Activated naive CD4-positive, alpha-beta T cell treated with anti-CD3 and anti-CD28 coated beads for 36 hours (primary cell): ENCODE measurements at places on chromosomes 3 and 15. TPM values are rescaled to one million over a fixed set of nuclear protein-coding genes. Genes with fewer than 3 reads are reported as not detected.

Gene ACP3
- not detected for total RNA-seq

Gene ZNF660
- 0.22 TPM for total RNA-seq

GRCh38 chr15:100753503-100753902 lies 126.1 kb upstream of the ALDH1A3 start:
- H3K27ac ChIP-seq, result no peak overlapping the region
- no peak for DNase-seq
- no peak overlapping the region for H3K4me3 ChIP-seq
- H3K4me1 ChIP-seq, result no peaks in the 10 kb centered on the region
- peaks cover 37% of the 10 kb centered on the region for H3K27me3 ChIP-seq

DNA sequence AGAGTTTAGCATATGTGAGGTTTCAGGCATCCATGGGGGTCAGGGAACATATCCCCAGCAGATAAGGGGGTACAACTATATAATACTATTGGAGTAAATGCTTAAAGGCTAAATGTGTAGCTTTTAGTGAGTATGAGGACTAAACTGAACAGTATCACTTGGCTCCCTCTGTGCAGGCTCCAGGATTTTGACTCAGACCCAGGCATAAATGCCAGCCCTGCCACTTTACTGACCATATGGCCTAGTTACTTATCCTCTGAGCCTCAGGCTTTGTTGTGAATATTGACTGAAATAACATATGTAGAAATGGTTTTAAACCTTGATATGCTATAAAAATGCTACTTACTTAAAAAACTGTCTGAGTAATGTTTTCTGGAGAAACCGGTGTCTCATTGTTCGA lies 151.6 kb downstream of the CHST2 start:
- peaks cover 4% of the 10 kb centered on the region for H3K4me1 ChIP-seq
- H3K27ac ChIP-seq, result no peak overlapping the region
- no peaks in the 10 kb centered on the region for H3K27me3 ChIP-seq
- H3K4me3 ChIP-seq, result no peak overlapping the region
- no peaks in the 10 kb centered on the region for H3K36me3 ChIP-seq
- DNase-seq, result no peak

Gene PLSCR2
- not detected for total RNA-seq

- DNase-seq, result no peak
- H3K36me3 ChIP-seq, result peaks cover 22% of the 10 kb centered on the region
- no peaks in the 10 kb centered on the region for H3K27me3 ChIP-seq
- H3K27ac ChIP-seq, result no peak overlapping the region
- peaks cover 19% of the 10 kb centered on the region for H3K4me1 ChIP-seq
- no peak overlapping the region for H3K4me3 ChIP-seq
Measured at GRCh38 chr3:125322166-125322565, 53.0 kb downstream of the ZNF148 start.

- no peaks in the 10 kb centered on the region for H3K27me3 ChIP-seq
- H3K4me3 ChIP-seq, result no peak overlapping the region
- DNase-seq, result no peak
- peaks cover 5% of the 10 kb centered on the region for H3K36me3 ChIP-seq
Measured at GRCh38 chr3:41682996-41683395, 278.9 kb downstream of the ULK4 start.

Gene COLQ
- 0.25 TPM for total RNA-seq

Gene LAMB2
- not detected for total RNA-seq

GRCh38 chr3:15637131-15637951 lies 35.8 kb downstream of the BTD start:
- H3K4me3 ChIP-seq, result no peak overlapping the region
- H3K36me3 ChIP-seq, result peaks cover 6% of the 10 kb centered on the region
- no peaks in the 10 kb centered on the region for H3K27me3 ChIP-seq
- DNase-seq, result peak; percentile 31
- H3K4me1 ChIP-seq, result peaks cover 42% of the 10 kb centered on the region

DNA sequence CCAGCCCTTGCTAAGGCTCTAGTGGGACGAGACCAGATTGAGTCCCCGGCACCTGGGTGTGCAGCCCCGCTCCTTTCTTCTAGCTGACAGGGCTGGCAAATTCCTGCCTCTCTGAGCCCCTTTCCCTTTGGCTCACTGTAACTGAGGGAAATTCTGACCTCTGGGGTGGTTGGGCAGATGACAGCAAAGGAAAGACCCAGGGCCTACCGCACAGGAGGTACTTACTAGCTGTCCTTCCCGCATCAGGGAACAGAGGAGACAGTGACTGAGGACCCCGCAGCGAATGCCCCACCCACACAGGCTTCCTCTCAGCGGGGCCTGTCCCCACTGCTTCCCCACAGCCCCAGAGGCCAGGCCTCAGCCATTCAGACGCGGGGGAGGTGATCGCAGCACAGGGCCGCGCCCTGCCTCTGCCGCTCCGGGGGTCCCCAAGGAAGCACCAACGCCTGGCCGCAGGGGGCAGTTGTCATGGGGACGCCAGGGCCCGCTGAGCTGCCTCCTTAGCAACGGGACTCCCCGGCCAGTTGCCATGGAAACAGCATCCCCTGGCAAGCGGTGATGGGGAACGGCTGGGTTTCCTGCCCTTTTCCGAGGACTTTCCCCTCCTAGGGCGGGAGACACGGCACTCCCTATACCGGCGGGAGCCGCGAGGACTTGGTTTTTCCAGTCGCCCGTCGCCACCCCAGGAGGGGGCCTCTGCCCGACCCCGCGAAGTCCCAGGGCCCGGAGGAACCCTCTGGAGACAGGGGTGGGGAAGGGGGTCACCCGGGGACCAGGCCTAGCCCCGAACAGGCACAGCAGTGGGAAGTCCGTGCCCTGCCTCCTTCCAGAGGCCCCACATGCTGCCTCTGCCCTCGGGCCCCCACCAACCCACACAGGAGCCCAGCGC lies 50.1 kb downstream of the HCN4 start:
- H3K4me1 ChIP-seq, result no peaks in the 10 kb centered on the region
- no peaks in the 10 kb centered on the region for H3K36me3 ChIP-seq
- no peak overlapping the region for H3K4me3 ChIP-seq
- no peak for DNase-seq

Gene SOX14
- total RNA-seq, result not detected

- no peak for DNase-seq
- H3K36me3 ChIP-seq, result no peaks in the 10 kb centered on the region
- H3K4me3 ChIP-seq, result no peak overlapping the region
- H3K27me3 ChIP-seq, result peaks cover 16% of the 10 kb centered on the region
Measured at GRCh38 chr3:122231465-122232157, 48.1 kb downstream of the CASR start.

- H3K4me1 ChIP-seq, result peaks cover 84% of the 10 kb centered on the region
- peak; percentile 76 for DNase-seq
- H3K27me3 ChIP-seq, result no peaks in the 10 kb centered on the region
Measured at GRCh38 chr15:68791431-68792283, 29.0 kb downstream of the ANP32A start.

DNA sequence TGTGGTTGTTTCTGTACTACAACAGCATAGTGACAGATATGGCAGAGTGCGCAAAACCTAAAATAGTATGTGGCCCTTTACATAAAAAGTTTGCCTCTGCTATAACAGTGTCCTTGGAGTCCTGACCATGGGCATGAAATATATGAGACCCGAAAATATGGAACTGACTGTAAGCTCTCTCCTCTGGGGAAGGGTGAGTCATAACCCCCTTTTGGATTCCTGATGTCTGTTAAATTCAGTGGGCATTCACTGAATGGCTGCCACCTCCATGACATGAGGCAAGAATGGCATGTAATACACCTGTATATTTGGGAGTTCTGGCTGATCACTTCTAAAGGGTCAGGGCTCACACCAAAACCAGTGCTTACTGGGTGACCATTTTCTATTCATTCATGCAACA lies 6.1 kb downstream of the TBC1D2B start:
- H3K4me3 ChIP-seq, result no peak overlapping the region
- H3K36me3 ChIP-seq, result peaks cover 2% of the 10 kb centered on the region
- H3K4me1 ChIP-seq, result peaks cover 47% of the 10 kb centered on the region

GRCh38 chr3:177618873-177619733 lies 421.8 kb upstream of the TBL1XR1 start:
- H3K4me1 ChIP-seq, result peaks cover 10% of the 10 kb centered on the region
- H3K27me3 ChIP-seq, result no peaks in the 10 kb centered on the region
- H3K4me3 ChIP-seq, result no peak overlapping the region
- H3K36me3 ChIP-seq, result no peaks in the 10 kb centered on the region
- H3K27ac ChIP-seq, result no peak overlapping the region

GRCh38 chr3:182179631-182180030 lies 467.9 kb downstream of the SOX2 start:
- H3K4me1 ChIP-seq, result no peaks in the 10 kb centered on the region
- no peaks in the 10 kb centered on the region for H3K27me3 ChIP-seq
- H3K27ac ChIP-seq, result no peak overlapping the region
- no peak overlapping the region for H3K4me3 ChIP-seq
- H3K36me3 ChIP-seq, result no peaks in the 10 kb centered on the region

DNA sequence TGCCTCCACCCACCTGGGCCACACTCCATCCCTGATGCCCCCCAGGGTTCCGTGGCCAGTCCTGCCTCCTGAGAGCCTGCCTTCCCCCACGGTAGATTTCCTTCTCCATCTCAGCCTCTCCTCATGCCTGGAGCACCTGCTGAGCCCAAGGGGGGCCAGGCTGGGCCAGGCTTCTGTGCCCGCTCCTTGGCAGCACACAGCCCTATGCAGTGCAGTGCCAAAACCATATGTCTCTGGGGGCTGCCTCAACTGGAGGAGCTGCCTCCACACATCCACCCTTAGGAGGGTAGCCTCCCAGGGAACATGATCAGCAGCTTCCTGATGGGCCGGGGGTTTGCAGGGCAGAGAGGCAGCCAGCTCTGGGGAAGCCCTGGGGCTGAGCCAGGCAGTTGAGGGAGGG lies 24.6 kb upstream of the GATA2 start:
- H3K4me1 ChIP-seq, result no peaks in the 10 kb centered on the region
- no peak overlapping the region for H3K27ac ChIP-seq
- peaks cover 41% of the 10 kb centered on the region for H3K27me3 ChIP-seq
- no peak for DNase-seq

Gene TMEM108
- total RNA-seq, result not detected

GRCh38 chr15:58269455-58270414 lies 131.6 kb downstream of the AQP9 start:
- peaks cover 2% of the 10 kb centered on the region for H3K36me3 ChIP-seq
- H3K4me3 ChIP-seq, result no peak overlapping the region
- peak; percentile 56 for DNase-seq
- H3K4me1 ChIP-seq, result peaks cover 11% of the 10 kb centered on the region
- no peak overlapping the region for H3K27ac ChIP-seq
- no peaks in the 10 kb centered on the region for H3K27me3 ChIP-seq

DNA sequence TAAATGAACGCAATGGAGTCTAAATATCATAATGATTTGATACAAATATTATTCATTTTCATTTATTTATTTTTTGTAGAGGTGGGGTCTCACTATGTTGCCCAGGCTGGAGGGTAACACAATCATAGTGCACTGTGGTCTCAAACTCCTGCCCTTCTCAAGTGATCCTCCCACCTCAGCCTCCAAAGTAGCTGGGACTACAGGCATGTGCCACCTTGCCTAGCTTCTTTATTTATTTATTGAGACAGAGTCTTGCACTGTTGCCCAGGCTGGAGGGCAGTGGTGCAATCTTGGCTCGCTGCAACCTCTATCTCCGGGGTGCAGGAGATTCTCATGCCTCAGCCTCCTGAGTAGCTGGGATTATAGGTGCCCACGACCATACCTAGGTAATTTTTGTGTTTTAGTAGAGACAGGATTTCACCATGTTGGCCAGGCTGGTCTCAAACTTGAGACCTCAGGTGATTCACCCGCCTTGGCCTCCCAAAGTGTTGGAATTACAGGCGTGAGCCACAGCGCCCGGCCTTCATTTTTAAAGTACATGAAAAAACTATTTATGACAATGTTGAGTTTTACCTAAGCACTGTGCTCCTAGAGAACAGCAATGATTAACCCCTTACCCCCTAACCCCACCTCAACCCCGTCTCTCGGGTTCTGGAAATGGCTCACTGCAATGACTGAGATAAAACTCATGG lies 4.0 kb upstream of the AEN start:
- no peak overlapping the region for H3K27ac ChIP-seq
- DNase-seq, result no peak
- peaks cover 7% of the 10 kb centered on the region for H3K4me1 ChIP-seq
- H3K27me3 ChIP-seq, result peaks cover 11% of the 10 kb centered on the region
- H3K4me3 ChIP-seq, result no peak overlapping the region
- peaks cover 9% of the 10 kb centered on the region for H3K36me3 ChIP-seq

DNA sequence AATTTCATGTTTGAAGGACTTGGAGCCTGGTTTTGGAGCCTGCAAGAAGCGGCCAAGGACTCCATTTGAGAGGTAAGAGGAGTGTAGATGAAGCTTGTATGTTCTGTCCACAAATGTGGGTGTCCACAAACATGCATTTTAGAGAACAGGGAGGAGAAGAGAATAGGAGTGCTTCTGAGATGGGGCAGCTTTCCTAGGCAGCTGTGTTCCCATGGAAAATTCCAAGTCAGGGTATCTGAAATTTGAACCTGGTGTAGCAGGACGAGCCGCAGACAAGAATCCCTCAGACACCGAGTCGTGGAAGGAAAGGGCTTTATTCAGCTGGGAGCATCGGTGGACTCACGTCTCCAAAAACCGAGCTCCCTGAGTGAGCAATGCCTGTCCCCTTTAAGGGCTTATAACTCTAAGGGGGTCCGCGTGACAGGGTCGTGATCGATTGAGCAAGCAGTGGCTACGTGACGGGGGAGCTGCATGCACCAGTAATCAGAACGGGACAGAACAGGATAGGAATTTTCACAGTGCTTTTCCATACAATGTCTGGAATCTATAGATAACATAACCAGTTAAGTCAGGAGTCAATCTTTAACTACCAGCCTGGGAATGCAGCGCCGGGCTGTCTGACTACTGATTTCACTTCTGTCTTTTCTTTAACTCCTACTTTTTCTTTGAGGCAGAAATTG lies 71.4 kb upstream of the WDR72 start:
- no peak overlapping the region for H3K27ac ChIP-seq
- H3K4me1 ChIP-seq, result no peaks in the 10 kb centered on the region
- H3K27me3 ChIP-seq, result no peaks in the 10 kb centered on the region
- no peaks in the 10 kb centered on the region for H3K36me3 ChIP-seq

Gene SLC4A7
- 37.0 TPM for total RNA-seq

Gene PRTG
- total RNA-seq, result not detected

DNA sequence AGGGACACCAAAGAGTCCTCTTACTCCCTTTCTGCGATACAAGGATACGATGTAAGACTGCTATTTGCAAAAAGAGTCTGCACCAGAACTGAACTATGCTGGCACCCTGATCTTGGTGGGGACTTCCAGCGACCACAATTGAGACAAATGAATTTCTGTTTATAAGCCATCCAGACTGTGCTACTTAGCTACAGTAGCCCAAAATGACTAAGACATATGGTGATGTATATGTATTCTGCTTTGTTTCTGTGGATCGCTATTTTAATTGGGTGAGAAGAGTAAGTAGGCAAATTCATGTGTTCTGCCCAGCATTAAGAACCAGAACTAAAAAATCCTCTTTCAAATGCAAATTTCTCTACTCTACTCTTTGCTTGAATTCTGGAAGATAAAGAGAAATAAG lies 720.9 kb downstream of the DIPK2A start:
- no peak for DNase-seq
- H3K36me3 ChIP-seq, result no peaks in the 10 kb centered on the region
- H3K27ac ChIP-seq, result no peak overlapping the region
- no peak overlapping the region for H3K4me3 ChIP-seq
- H3K27me3 ChIP-seq, result no peaks in the 10 kb centered on the region

- peaks cover 81% of the 10 kb centered on the region for H3K4me1 ChIP-seq
- H3K36me3 ChIP-seq, result no peaks in the 10 kb centered on the region
- H3K4me3 ChIP-seq, result no peak overlapping the region
- peak; percentile 43 for DNase-seq
- no peaks in the 10 kb centered on the region for H3K27me3 ChIP-seq
Measured at GRCh38 chr15:85500060-85500708, 119.8 kb downstream of the AKAP13 start.

Gene IGSF11
- total RNA-seq, result 0.12 TPM
